Activated CD8-positive, alpha-beta memory T cell treated with anti-CD3 and anti-CD28 coated beads, Interleukin-2, amount 50 U/mL, for 4 hours (primary cell): ENCODE measurements at places on chromosomes 16 and 17.

- DNase-seq = no peak
Observed at GRCh38 chr17:8927395-8927794, 38.1 kb downstream of the PIK3R5 start.

DNA sequence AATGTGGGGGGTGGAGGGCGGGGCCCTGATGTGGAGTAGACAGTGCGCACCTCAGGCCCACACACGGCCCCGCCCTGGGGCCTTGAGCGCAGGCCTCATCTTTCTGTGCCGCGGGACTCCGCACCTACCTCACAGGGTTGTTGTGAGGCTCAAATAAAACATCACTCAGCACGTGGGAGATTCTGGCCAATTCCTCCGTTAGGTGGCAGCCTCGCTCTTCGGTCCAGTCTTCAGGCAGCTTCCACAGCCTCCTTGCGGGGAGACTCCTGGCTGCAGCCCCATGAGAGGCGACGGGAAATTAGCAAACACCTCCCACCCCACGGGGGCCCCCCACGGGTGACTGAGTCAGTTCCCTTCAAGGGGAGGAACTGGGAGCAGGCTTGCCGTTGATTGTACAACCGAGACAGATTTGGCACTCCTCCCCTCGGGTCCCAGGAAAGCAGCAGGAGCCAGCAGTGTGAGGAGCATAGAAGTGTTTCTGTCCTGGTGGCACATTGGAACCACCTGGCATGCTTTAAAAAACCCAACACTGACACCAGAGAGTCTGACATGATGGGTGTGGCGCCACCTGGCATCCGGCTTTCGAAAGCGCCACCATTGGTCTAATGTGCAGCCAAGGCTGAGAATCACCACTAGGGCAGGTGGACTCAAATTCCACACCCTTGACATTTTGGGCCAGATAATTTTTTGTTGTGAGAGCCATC, 7.6 kb downstream of the MRM1 start:
- DNase-seq = no peak

- DNase-seq = no peak
Observed at GRCh38 chr16:17067882-17068281, 402.9 kb downstream of the XYLT1 start.

DNA sequence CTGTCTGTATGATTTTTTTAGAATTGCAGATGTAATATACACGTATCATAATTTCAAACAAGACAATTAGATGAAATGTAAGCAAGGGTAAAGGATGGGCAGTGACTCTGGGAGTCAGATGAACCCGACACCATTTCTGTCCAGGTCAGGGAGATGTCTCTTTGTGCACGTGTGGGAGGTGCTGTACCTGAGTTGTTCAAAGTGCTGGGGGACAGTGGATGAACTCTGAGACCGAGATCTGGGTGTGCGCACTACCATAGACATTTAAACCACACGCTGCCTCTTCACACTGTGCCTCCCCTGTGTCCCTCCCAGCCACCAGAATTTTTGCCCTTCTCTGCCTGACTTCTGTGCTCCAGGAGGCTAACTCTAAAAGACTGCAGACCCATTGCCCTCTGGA, 5.9 kb upstream of the RGS9 start:
- no peak for DNase-seq

DNA sequence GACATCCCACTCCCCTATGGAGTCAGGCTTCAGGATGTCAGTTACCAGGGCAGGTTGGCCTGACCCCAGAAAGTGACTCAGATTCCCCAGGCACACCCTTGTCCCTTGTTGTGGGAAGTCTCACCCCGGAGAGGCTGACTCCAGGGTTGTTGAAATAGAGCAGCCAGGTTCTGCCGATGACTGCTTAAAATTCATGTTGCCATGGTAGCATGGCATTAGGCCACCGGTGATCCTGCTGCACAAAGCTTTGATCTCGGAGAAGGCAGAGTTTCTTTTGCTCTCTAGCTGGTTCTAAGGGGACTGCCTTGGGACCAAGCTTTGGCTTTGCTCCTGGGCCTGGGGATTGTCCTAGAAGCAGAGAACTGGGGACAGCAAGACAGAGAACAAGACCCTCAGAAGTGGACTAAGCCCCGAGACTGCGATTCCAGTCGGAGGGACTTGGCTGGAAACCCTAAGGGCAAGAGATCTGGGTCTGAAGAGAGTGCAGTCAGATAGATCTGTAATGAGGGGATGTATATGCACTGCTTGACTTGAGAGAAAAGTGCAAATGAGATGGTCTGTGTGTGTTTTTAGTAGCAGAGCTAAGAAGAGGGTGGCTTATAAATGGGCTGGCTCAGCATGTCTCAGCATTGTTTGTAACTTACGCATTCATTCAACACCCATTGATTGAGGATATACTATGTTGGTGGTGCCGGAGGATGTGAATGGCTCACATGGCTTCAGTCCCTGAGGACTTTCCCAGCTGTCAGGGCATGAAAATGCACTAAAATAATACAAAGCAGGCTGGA, 106.9 kb downstream of the RGS9 start:
- DNase-seq = no peak
